NCI-H446 treated with DMSO at 0.1 percent for 48 hours (cell line): ENCODE measurements at places on chromosomes 5 and 9.

- DNase-seq = peak; percentile 21
Observed at GRCh38 chr5:76256116-76256889, 146.8 kb upstream of the IQGAP2 start.

DNA sequence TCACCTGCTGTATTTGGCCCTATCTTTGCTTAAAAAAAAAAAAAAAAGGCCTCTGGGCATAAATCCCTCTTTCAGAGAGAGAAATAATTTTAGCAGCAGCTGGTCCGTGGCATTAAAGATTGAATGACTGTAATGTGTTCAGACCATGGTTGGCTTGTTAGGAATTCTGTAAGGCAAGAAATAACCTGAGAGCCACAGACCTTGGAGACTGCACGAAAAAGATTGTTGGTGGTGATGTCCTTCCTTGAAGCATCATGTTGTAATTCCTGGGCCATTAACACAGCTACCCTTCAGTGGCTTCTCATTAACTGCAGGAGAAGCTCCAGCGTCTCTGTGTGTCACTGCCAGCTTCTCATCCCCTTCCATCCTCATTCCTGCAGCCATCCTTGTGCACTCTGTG is 79.0 kb downstream of the SGCD start:
- DNase-seq = peak; percentile 4

DNA sequence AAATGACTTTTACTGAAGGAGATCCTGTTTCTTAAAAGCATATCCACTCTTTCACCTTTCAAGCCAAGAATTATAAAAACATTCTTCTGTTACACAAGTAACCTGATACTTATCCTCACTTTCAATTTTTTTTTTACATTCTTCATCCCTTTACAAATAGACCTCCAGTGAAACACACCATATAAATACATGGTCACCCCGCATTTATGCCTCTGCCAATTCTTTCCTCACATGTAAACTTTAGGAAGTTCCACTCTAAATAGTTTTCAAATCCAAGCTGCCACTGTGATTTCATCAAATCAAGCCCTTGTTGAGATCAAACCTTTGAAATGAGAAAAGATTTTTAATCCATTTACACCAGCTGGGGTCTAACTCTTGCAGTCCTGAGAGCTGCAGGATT is 40.0 kb downstream of the GAS1 start:
- no peak for DNase-seq

- DNase-seq = no peak
Observed at GRCh38 chr9:133774799-133775198, 36.6 kb upstream of the SARDH start.

- DNase-seq = no peak
Observed at GRCh38 chr5:3060283-3060682, 308.8 kb upstream of the IRX2 start.

- no peak for DNase-seq
Observed at GRCh38 chr9:87107072-87107471, 159.8 kb upstream of the GAS1 start.

GRCh38 chr9:108184009-108184408 is 671.8 kb downstream of the ACTL7B start:
- no peak for DNase-seq

GRCh38 chr9:136696502-136696901 is 9.2 kb upstream of the AGPAT2 start:
- DNase-seq = no peak

GRCh38 chr5:68219161-68219816 is 3.7 kb downstream of the PIK3R1 start:
- DNase-seq = no peak

DNA sequence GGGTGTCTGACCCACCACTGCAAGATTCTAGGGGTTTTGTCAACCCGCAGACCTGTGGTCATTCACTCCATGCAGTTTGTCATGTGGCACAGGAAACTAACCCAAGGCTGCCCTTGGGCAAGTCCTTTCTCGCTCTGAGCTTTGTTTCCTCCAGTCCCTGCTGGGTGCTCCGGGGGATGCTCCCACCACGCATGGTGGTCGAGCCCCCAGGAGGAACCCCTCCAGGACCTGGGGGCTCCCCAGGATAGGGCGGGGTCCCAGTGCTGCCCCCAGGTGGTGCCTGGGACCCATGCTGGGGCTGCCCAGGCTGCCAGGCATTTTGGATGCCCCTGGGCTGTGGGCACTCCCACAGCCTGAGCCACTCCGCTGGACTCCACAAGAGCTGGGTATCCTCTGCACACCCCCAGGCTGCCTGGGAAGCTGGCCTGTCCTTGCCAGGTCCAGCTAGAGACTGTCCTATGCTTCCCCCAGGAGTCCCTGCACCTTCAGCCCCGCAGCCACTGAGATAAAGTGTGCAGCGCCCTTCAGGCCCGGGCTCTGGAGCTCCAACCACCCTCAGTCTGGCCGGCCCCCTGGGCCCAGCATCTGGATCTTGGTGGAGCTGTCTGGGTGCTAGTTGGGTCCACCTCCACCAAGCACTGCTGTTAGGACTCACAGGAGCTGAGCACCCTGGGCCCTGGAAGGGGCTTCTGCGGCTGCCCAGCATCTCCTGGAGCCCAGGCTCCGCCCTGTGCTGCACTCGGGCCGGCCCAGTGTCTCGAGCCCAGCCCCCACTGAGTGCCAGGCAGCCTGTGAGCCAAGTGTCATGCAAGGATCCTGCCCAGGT is 104.3 kb downstream of the PHF2 start:
- DNase-seq = no peak
